LHCN-M2 (cell line): ENCODE measurements at places on chromosomes 12 and 14.

DNA sequence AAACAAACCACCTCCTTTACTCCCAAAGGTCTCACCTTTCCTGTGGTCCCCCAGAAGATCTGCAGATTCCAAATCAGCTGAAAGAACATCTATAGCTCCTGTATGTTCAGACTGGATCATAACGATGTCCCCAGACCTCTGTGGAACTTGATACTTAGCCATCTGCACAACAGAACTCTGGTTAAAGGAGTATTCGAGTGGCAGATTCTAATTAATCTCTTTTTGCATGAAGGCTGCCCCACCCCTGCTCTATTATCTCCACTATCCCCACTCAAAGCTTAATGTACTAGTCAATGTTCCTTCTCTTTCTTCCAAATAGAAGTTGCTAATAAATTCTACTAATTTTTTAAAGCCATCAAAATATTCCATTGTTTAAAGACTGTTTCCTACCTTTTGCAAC, 22.8 kb downstream of the GSTZ1 start:
- DNase-seq, result no peak

DNA sequence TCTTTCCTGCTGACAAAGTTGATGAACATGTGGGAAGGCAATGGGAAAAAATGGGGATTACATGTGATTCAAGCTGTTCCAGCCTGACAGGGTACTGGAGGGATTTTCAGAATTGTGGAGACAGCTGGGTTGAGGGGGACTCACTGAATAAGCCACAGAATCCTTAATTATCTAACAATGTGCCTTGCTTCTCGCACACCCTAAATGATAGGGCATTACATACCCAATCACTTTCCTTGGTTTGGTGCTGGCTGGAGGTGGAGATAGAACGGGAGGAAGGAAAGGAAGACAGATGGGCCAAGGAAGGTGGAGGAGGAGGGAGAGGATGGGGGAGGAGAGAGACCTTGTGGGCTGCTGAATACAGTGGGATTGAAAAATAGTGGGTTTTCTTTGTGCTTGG, 20.7 kb downstream of the PELI2 start:
- no peak for DNase-seq

GRCh38 chr14:68908803-68909202, 70.3 kb downstream of the ACTN1 start:
- DNase-seq, result no peak

GRCh38 chr12:27896419-27896990, 76.0 kb downstream of the PTHLH start:
- DNase-seq, result no peak

DNA sequence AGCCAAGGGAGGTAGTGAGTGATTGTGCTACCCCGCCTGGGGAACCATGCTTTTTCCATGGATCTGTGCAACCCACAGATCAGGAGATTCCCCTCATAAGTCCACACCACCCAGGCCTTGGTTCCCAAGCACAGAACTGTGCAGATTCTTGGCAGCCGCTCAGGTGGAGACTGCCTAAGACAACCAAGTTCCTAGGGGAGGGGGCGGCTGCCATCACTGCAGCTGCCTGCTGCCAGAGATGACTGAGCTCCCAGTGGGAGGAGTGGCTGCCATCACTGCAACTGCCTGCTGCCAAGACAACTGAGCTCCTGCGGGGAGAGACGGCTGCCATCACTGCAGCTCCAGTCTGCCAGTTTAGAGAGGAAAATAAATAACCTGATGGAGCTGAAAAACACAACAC, 138.3 kb upstream of the GARIN2 start:
- DNase-seq, result no peak

DNA sequence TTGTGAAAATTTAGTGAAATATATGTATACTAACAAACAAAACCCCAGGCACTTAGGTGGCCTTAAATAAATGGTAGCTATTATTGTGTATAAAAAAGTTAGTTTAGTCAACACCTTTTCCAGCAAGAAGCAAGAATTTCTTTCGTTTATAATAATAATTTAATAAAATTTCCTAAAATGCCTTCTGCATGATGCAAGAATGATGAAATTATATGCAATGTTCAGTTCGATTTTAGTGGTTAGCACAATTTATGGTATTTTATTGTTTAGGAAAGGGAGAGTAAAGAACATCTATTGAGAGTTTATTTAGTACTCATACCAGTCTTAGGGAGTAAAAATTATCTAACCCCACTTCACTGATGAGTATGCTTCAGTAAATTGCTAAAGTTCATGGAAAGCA, 290.8 kb downstream of the APAF1 start:
- no peak for DNase-seq

GRCh38 chr12:117525766-117526165, 164.3 kb upstream of the NOS1 start:
- DNase-seq, result no peak

DNA sequence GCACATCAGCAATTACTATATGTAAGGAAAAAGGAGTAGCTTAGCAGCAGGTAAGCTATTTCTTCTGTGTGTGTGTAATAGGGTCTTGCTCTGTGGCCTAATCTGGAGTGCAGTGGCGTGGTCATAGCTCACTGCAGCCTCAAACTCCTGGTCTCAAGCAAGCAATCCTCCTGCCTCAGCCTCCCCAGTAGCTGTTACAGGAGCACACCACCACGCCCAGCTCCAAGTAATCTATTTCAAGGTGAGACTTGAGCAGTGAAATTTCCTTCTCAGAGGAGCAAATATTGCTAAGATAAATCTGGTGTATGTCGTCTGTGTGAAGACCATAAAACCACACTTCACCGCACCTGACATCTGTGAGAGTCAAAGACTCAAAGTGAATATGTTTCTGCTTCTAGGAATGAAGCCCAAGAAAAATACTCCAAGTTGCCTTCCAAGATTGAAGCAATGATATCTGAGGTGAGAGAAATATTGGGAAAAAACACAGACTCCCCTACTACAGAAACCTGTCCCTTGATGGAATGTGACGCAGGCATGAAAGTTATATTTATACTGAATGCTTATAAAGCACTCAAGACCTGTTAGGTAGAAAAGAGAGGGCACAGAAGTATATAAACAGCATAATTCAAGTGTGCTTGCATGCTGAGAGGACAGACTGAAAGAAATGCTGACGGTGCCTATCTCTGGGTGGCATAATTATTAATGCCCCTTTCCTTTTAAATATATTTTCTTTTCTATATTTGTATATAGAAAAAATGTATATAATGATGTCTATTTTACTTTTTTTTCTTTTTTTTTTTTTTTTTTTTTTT, 2.5 kb upstream of the SELPLG start:
- DNase-seq, result no peak

GRCh38 chr12:47807338-47807737, 12.4 kb downstream of the HDAC7 start:
- no peak for DNase-seq

- DNase-seq, result peak; percentile 36
These were observed 65.1 kb upstream of the CPM start for GRCh38 chr12:68998041-68998440.

DNA sequence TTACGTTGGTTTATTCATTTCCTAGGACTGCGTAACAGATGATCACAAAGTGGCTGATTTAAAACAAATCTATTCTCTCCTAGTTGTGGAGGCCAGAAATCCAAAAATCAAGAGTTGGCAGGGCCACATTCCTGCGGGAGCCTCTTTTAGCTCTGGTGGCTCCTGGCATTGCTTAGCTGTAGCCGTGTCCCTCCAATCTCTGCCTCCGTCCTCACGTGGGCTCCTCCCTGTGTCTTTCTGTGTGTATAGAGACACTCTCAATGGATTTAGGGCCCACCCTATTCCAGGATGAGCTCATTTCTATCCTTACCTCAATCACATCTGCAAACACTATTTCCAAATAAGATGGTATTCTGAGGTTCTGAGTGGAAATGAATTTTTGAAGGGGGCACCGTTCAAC, 42.5 kb downstream of the KCTD10 start:
- no peak for DNase-seq

DNA sequence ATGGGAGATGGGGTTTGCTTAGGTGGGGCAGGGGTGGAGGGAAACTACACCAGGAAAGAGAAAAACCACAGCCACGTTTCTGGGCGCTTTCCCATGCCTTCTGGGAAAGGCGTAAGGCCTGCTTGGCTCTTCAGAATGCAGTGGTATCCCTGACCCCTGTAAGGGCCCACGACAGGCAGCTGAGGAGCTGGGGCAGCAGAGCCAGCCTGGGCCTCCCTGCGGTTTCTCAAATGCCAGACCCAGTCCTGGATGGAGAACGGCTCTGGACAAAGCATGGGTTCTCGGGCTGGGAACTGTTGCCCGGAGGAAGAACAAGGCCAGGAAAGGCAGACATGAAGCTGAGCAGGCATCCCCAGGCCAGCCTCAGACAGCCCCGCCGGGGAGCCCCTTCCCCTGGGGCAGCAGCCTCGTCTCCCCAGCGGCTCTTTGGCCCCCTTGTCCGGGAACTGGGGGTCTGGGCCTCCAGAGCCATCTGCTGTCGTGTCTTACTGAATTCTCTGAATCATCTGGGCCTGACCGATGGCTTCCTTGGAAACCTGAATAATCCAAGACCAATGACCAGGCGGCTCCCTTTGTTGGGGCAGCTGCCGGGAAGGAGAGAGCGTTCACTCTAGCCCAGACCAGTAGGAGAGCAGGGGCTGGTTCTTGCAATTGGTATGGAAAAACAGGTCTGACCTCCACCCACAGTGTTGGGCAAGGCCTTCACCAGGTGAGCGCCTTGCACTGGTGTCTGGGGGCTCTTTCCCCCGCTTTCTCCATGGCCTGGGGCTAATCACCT, 64.0 kb upstream of the RIN3 start:
- DNase-seq, result no peak

DNA sequence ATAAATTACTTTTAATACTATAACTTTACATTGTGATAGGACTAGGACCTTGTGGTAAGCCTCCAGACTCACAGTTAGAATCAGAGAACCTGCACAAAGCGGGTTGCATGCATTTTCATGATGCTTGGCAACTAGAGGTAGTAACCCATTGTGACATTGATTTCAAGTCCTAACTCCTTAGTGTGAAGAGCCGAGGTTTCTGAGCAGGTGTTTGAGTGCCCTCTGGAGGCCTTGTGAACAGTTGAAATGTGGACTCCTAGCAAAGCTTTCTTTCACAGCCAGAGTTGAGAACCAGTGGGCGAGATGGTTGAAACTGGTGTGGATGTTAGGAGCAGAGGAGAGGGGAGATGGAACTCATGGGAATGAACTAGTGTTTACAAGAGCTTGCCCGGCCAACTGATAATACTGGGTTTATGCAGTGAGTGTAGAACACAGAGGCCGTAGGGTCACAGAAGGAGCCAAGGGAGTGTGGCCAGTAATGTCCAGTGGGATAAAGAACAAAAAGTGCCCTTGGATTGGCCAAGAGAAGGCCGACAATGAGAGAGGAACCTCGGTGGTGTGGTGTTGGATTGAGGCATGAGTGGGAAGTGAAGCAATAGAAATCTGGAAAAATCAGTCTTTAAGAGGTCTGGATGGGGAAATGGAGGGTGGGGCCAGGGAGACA, 10.9 kb downstream of the ZNF664 start:
- DNase-seq, result peak; percentile 70

DNA sequence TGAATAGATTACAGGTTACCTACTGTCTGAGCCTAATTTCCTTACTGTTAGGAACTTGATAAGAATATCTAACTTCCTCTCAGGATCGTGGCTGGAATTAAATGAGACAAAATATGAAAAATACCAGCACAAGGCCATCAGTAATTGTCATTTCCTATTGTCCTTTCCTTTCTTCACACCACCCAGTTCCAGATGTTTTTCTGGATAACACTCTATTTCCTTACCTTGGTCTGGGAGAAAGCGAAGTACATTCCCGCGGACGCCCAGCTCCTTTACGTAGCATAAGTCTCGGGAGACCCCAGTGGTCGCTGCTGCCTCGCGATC, 376 bp downstream of the GDF3 start:
- DNase-seq, result no peak

DNA sequence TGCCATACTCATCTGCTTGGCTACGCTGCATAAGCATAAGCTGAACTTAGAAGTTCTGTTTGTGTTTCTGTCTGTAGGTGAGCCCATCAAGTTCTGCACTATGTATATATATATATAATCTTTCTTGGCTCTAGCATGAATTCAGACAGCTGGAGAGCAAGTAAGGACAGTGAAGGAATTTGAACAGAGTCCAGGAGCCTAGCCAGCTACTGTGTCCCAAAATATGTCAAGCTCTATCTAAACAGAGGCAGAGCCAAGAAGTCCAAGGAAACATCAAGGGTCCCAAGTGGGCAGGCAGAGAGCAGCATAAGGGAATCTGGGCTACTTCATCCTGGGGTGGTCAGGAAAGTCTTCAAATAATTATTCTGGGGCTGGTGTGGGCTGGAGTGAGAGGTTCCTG, 118.5 kb upstream of the NPAS3 start:
- DNase-seq, result no peak

GRCh38 chr14:58966997-58967396, 221.5 kb upstream of the DAAM1 start:
- no peak for DNase-seq

DNA sequence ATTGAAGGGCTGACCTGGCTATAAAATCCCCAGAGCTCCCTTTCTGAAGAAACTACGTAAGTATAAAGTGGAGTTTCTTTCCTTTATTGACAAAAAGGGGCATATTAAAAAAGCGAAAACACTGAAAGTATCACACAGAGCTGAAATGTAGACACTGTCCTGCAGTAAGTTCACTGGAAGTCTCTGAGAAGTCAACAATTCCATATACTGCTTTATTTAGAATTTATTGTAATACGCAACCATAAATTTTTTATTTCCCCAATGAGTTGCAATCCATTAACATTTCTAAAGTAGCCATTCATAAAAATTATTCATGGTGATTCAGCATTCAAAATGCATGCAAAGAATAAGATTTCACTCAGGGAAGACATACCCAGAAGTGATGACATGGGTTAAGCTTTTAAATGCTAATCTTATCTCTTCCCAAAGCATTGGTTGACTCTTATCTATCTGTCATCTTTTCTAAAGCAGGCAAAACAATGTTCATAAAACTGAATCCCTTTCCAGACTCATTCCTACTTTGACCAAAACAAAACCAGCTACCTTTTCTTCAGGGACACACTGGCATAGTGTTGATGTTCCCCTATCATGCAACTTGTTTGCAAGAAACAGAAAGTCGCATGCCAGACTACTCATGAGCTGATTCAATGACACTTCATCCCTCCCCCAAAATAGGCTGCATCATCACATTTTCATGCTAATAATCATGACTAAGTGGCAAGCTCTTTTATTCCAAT, 17.3 kb downstream of the KITLG start:
- peak; percentile 62 for DNase-seq
